ENCODE measurements at places on chromosomes 3 and 15.

GRCh38 chr3:188695241-188695640, 476.5 kb upstream of the TPRG1 start:
- DNase-seq, result no peak

DNA sequence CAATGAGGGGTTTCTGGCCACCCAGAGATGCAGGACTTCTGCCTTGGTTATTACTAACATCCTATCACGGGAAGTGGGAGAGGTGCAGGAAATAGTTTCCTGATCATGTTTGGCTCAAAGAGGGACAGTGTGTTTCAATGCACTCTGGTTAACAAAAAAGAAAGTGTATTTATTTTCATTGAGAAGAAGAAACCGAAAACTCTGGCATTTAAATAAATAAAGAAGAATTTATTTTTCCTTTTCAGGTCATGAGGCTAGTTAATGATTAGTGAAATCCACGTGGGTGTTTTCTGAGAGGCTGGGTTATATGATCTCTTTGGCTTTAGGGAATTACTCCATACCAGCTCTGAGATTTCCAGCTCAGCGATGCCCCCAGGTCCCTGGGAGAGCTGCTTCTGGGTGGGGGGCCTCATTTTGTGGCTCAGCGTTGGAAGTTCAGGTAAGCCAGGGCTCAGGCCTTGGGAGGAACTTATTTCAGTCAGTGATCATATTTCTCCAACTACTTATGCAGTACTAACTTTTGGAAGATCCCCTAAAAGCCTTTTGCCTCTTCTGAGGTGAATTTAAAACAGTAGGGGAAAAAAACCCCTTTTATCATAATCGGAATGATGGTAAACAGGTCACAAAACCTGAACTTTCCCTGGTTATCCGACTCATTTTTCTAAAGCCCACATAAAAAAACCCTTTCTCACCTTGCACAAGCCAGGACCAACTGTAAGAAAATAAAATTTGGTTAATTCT, at the start of gene PLA1A:
Gene PLA1A, plus strand, starts transcription at position 338 of the 741 bp plus-strand sequence. Its CDS starts 29 bp downstream, at position 367.
- DNase-seq, result no peak

DNA sequence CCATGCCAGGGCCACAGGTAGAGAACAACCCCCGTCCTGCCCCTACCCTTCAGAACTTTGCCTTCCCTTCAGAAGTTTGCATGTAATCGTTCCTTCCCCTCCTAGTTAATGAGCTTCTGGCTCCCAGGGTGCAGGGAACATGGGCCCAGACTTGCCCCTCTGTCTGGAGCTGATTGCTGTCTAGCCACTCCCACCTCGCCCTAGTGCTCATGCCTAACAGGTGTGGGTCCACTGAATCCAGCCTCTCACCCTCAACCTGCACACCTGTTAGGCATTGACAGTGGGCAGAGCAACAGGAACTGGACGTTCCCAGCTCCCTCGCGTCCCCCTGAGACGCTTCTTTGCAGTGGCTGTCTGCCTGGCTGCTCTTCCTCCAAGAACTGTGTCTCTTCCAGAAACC, 40.3 kb downstream of the WNT5A start:
- no peak for DNase-seq

DNA sequence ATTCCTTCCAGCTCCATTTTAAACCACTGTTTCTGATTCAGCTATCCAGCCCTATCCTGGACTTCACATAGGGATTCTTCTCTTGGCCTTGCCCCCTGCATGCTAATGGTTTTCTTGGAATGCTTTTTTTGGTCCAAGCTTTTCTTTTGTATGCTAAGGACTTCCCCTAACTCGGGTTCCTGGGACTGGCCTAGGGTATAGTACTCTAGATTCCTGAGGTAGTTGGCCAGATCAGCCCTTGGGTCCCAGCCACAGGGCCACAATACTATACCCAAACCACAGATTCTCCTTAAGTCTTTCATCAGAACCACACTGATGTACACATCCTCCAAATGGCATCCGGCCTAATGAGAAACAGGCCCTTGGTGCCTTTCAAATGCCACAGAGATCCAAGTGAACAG, 2.8 kb downstream of the FYCO1 start:
- DNase-seq, result no peak

DNA sequence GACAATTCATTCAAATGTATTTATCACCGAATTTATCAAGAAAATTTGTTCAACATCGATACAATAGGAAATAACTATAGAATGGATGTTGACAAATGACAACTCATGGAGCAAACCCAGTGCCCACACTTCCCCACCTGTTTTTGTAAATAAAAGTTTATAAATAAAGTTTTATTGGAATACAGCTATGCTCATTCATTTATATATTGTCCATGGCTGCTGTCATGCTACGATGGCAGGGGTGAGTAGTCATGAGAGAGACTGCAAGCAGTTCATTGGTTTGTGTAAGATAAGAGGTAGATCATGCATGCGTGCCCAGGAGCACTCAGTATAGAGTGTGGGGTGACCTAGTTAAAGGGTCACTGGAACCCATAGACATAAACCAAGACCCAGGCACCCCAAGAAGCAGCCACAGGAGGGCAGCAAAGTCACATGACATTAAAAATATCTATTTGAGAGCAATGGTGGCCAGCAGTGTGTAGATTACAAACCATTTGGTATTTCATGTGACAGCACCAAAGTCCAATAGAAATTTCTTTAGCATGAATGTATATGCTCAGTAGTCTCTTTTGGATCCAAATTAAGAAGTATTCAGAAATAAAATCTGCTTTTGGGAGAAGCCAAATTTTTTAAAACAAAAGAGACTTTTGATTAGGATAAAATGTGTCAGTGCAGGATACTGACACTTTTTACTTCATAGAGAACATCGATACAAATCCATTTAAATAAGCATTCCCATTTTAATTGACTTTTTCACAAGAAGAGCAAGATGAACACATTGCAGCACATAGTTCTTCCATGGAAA, 794.8 kb downstream of the MCTP2 start:
- DNase-seq, result no peak

- DNase-seq, result no peak
Measured at GRCh38 chr3:101936419-101937356, 87.4 kb downstream of the NFKBIZ start.

- no peak for DNase-seq
Measured at GRCh38 chr3:18649666-18650363, 224.7 kb upstream of the SATB1 start.

GRCh38 chr3:188051801-188052168, 102.2 kb upstream of the LPP start:
- DNase-seq, result no peak

DNA sequence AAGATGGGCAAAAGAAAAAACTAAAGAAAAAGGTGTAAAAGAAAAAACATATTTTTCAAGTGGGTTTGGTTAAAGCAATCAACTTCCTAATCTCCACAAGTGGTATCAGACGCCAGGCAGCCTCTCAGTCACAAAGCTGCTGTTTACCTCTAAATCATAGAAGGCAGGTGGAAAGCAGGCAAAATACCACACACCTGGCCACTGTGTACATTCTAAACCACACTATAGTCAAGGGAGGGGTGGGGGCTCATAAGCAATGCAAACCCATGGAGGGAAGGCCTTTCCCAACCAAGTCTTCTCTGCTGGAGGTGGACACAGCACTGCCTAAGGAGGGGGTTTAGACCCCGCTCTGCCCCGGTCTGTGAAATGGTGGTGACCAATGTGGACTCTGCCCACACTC, 50.4 kb downstream of the MCF2L2 start:
- no peak for DNase-seq

GRCh38 chr3:178971614-178972013, 100.0 kb downstream of the ZMAT3 start:
- no peak for DNase-seq

- no peak for DNase-seq
Measured at GRCh38 chr15:63198371-63199250, 9.2 kb downstream of the RAB8B start.

DNA sequence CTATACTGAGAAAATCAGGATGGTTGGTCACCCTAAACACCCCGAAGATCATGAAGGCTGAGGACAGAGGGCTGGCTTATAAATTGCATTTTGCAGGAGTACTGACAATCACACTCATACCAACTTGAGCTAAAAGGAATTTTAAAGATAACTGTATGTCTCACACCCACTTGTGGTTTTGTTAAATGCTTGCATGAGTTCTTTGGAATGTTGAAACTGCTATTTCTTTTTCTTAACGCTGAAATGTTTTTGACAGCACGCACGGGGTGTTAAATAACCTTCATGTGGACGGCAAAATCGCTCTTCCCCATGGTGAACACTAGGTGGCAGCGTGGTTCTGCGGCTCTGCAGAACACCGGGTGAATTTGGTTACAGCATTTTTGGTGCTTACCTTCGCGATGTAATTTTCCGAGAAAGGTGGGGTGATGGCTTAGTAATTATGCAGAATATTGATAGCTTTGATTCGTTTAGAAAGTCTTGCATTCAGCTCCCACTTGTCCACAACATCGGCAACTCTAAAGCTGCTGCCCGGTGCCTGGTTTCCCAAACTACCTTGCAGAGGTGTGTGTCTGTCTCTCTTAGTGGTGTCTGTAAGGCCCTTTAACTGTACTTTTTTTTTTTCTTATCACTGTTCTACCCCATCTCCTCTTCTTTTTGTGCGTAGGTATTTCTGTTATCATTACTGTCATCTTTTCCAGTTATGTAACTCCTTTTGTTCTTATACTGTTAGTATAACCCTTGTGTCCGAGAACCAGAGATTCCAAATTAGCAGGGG, 51.7 kb downstream of the ARNT2 start:
- DNase-seq, result peak; percentile 11

- no peak for DNase-seq
Measured at GRCh38 chr3:112020674-112021085, 13.9 kb upstream of the TMPRSS7 start.

- no peak for DNase-seq
Measured at GRCh38 chr15:27937851-27938250, 161.3 kb downstream of the OCA2 start.

DNA sequence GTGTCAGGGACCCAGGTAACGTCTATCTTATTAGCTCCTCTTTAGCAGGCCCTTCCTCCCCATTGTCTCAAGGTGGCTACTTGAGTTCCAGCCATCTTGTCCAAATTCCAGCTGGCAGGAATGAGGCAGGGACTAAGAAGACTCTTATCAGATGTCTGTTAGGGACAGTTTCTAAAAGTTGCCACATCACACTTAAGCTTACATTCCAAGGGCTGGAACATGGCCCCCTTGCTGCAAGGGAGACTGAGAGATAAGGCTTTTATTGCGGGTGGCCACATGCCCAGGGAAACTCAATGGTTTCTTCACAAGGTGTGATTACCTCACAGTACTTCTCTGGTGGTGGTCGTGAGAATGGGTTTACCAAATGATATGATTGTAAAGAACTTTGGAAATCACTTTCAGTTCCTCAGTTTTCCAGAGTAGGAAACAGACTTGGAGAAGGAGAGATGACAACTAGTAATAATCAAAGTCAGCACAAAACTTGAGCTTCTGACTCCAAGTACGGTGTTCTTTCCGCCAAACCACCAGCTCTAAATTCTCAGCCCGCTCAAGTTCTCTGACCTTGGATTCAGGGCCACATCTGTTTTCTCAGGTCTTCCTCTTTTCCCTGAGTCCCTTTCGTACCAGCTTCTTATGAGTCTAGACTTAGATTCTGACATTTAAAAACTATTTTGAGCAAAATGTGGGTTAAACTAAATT, 14.2 kb downstream of the PDIA5 start:
- DNase-seq, result no peak

- DNase-seq, result peak; percentile 65
Measured at GRCh38 chr3:120795017-120795648, 52.6 kb downstream of the GTF2E1 start.

DNA sequence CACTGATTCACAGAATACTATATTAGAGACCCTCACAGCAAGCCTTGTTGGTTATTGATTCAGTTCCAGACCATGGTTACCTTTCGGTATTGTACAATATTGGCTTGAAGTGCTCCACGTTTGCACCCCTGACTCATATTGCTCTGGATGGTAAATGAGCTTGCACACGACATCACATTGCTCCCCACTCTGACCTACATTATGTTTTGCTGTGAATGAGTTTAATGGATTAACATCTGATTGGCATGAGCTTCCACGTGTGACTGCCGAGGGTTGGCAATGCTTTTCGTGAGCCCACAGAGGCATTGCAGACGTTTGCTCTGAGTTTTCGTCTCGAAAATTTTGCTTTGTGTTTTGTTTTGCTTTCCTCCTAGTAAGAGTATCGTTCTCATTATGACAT, 225.8 kb upstream of the ICE2 start:
- DNase-seq, result no peak

- DNase-seq, result no peak
Measured at GRCh38 chr15:55993804-55994560, 570 bp upstream of the NEDD4 start.

DNA sequence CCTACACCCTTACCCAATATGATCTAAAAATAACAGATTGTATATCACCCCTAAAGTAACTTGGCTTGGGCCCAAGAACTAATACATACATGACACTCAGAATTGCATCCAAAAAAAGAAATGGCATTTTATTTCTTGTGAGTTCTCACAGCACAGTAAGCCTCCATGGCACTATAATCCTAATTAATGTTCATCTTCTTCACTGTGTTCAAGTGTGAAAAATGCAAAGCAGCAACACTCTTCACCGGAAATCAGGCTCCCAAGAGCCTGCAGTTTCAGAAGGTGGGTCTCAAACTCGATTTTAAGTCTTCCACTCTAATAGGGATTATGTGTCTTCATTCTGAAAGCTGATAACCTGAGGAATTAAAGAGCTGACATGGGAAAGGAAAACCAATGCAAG, 142.8 kb upstream of the TSC22D2 start:
- DNase-seq, result no peak

DNA sequence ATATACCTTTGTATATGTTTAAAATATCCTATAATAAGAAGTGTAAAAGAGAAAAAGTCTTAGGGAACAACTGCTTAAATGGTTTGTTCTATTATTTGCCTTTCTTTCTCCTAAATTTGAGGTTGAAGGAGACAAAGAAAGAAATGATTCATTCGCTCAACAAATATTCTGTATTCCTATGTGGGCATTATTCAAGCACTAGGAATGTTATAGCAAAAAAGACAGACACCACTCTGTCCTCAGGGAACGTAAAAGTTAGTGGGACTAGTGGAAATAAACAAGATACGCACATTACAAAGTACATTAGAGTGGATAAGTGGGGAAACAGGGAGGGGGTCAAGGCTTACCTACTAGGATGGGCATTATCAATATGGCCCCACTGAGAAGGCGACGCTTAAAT, 332.2 kb downstream of the LPP start:
- DNase-seq, result no peak

- no peak for DNase-seq
Measured at GRCh38 chr3:138241061-138241460, 54.0 kb downstream of the ARMC8 start.

GRCh38 chr3:169542331-169542751, 121.2 kb downstream of the MECOM start:
- no peak for DNase-seq

GRCh38 chr15:90174140-90174875, 26.8 kb upstream of the SEMA4B start:
- no peak for DNase-seq

DNA sequence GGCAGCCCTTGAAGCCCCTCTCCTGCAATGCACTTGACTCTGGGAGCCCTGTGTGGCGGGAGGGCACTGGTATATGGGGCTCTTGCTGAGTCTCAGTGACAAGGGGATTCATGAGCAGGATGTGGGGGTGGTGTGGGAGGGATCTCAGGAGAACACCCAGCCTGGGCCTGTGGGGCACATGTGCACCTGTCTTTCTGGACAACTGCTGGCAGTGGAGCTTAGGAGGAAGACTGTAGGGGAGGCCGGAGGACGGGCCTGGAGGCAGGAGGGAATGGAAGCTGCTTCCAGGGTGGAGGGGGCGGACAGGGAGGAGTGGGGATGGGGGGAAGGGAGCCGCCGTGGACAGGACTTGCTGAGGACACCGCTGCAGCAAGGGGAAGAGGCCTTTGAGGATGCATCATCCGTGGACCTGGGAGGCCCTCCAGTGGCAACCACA, 10.8 kb upstream of the SNRPA1 start:
- DNase-seq, result no peak
